NCI-H187 treated with DMSO at 0.1 percent for 48 hours (cell line): ENCODE measurements at places on chromosomes 11 and 22.

GRCh38 chr11:113806406-113806805, 26.8 kb downstream of the CLDN25 start:
- DNase-seq = no peak

DNA sequence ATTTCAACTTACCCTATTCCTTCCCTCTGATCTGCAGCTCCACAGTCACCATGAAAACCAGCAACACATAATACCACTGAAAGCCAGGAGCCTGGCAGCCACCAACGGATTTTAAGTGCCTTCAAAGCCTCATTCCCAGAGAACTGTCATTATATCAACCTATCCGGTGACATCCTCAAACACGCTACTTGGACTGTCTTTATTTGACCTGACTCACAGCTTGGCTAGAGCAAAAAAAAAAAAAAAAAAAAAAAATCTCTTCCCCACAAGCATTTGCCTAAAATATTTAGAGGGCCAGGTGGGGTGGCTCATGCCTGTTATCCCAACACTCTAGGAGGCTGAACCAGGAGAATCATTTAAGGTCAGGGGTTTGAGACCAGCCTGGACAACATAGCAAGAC, 32.4 kb upstream of the ARHGAP32 start:
- no peak for DNase-seq

- DNase-seq = no peak
Observed at GRCh38 chr22:17085277-17086181, 729 bp downstream of the IL17RA start.

- DNase-seq = no peak
Observed at GRCh38 chr11:68479390-68479789, 18.8 kb downstream of the PPP6R3 start.

DNA sequence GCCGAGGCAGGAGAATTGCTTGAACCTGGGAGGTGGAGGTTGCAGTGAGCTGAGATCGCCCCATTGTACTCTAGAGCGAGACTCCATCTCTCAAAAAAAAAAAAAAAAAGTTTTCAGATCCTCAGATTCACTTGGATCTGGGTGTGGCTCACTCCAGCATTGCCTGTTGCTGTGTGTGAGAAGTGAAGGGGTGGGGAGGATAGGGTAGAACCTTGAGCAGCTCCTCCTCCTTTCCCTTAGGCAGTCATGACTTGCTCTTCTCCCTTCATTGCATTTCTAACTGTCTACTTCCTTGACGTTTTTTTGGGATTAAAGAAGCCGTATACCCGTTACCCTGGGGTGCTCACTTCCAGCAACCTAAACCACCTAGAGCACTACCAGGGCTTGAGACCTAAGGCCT, 63.1 kb upstream of the YWHAH start:
- no peak for DNase-seq

DNA sequence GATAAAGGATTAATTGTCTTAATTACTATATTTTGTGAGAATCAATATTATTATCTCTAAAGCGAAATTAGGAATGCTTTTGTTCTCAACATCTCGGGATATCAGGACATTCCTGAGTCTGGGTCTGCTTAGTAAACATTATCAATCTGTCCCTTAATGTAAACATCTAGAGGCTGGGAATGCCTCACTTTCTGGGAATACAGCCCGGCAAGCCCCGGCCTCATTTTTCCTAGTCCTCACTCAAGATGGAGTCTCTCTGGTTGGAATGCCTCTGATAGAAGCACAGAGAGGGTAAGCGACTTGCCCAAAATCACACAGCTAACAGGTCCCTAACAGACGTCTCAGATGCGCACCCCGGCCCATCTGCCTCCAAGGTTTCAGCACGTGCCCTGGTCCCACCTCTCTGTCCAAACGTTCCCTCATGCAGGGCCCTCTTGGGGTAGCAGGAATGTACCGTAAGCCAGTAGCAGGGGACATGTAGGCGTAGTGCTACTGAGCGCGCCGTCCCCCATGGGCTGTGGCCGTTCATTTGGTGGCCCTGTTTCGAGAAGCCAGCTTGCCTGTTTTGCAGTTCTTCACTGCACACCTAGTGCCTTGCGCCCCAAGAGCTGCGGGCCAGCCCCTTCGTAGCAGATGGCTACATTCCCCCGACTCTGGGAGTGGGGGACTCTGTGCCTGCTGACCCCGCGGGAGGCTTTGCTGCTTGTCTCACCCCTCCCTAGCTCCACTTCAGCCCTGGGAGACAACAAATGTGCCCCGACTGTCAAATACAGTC, 62.2 kb upstream of the FADD start:
- no peak for DNase-seq

- no peak for DNase-seq
Observed at GRCh38 chr11:126408496-126408895, 53.0 kb downstream of the ST3GAL4 start.
